Cardiac fibroblast (primary cell): ENCODE measurements at places on chromosomes 2 and 18.

DNA sequence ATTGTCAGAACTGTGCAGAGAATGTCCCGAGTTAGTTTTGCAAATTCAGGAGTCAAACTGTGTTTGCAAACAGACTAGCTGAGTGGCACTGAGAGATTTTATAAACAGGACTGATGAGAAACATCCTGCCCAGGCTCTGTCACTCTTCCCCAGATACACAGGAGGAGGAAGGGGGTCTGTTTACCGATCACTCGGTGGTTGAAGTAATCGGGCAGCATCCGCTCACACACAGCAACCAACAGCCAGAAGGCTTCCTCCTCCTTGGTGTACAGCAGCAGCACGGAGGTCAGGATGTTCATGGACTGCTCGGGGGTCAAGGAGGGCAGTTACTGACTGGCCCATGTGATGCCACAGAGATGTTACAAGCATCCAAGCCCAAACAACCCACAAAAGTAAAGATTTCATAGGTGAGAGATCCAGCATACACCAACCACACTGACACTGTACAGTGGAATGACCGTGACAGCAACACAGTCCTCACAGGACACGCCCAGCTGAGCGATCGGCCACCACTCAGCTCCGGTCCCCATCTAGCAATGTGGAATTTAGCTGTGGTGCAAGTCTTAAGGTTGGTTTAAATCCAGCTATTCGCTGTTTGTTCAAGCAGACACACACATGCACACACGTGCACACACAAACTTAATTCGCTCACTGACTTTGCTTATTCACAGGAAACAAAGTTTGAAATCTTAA lies 30.1 kb downstream of the RPL31 start:
- DNase-seq = no peak

GRCh38 chr2:188808947-188809355 lies 165.2 kb upstream of the COL3A1 start:
- peak; percentile 83 for DNase-seq

DNA sequence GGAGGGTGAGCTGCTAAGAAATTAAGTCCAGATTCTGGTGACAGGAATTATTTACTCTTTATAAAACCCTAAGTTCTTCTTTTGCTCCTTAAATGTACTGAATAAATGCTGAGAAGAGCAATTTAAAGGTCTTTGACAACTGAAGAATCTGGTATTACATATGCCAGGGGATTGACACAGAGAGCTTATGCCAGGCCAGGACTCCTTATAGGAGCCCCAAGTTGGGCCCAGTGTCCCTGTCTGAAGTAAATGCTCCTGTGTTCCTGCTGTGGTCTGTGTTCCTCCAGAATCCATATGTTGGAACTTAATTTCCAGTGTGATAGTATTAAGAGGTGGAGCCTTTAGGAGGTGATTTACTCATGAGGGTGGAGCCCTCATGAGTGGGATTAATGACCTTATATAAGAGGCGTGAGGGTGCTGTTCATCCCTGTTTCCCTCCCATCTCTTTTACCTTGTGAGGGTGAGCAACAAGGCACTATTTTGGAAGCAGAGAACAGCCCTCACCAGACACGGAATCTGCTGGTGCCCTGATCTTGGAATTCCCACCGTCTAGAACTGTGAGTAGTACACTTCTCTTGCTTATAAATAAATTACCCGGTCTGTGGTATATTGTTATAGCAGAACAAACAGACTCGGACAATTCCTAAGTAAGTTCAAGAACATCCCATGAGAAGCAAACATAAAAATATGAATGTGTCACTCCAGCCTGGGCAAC lies 39.8 kb downstream of the LYPD6 start:
- DNase-seq = no peak

DNA sequence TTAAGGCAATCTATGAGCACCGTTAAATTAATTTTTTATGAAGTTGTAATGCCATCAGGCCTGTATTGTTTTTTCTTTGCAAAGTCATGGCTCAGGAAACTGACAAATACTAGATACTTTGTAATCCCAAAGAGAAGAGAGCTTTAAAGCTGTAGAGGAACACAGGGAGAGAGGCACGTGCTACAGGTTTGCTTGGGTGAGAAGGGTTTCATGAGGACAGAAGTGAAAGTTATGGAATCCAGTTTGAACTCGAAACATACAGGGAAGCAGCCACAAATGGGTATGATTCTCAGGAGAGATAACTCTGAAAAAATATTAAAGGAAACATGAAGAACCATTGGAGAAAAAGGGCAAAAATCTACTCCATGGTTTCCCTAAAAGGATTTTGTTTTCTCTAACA lies 49.8 kb downstream of the CYB5A start:
- DNase-seq = no peak

DNA sequence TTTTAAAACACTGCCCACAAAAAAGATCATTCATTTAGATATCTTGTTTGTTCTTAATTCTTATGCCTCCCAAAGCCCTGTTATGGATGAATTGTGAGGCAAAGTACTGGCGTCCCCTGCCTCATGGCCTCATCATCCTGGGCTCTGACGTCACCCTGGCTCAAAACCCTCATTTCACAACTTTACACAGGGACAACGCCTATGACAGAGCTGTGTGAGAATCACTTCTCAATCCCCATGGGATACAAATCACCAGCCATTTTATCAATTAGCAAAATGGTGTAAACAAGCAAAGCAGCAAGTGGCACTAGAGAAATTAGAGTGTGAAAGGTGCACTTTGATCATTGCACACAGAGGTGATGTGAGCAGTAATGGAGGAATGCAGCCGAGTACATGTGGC lies 16.6 kb downstream of the FHOD3 start:
- DNase-seq = peak; percentile 93

DNA sequence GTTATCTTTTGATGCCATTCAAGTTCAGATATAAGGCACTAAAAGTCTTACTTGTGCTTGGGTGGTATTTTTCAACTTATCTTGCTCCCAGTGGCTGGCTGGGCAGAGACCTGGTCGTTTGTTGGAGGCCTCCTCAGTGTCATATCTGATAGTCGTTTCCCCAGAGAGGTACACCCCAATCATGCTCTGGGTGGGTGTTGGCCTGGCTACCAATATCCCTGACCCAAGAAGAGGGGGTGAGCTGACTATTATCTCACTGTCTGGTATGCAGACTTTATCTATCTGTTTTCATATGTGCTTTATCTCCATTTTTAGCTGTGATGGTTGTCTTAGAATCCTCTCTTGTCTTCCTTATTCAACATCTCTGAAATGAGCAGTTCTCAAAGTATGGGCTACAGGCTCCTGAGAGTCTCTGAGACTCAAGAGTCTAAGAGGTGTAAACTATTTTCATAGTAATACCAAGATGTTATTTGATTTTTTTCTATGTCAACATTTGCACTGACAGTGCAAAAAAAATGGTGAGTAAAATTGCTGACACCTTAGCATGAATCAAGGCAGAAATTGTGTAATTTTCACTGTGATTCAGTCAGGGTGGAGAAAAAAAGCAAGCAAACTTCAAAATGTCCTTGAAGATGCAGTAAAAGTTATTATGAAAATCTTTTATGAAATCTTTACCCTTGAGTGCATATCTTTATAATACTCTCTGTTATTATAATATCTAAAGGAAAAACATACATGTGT lies 12.3 kb upstream of the PLEK start:
- DNase-seq = peak; percentile 50

GRCh38 chr2:207142461-207142860 lies 23.3 kb downstream of the KLF7 start:
- no peak for DNase-seq

DNA sequence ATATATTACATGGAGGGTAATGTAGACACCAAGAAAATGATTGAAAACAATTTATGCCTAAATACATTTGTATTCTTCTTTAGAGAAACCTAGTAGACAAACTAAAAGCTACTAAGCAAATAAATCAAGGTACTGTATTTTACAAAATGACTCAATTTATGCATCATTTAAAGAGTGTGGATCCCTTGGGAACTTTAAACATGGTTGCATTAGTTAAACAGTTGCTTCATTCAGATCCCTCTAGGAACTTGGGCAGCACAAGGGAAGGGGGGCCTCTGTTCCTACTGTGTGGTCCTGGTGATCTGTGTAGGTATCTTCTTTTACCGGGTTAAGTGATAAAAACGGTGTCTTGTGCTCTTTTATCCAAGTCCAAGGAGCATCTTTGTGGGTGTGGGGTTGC lies 31.5 kb upstream of the ATP8B1 start:
- no peak for DNase-seq

DNA sequence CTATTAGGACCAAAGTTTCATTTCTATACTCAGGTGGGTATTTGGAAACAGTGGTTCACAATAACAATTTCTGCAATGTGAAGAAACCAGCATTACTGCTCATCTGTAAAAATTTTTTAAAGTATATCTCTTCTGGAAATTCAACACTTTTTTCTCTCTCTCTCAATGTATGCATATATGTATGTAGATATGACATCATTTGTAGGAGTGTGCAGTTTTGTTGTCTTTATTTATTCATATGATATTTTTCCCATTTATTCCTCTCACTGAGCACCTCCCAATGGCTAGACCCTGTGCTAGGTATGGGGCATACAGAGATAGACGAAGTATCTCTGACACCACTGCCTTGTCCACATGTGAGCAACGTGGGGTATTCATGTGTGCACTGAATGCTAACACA lies 58.3 kb downstream of the RDH14 start:
- no peak for DNase-seq

- DNase-seq = no peak
These were observed 132.9 kb downstream of the NR4A2 start for GRCh38 chr2:156199588-156199987.

DNA sequence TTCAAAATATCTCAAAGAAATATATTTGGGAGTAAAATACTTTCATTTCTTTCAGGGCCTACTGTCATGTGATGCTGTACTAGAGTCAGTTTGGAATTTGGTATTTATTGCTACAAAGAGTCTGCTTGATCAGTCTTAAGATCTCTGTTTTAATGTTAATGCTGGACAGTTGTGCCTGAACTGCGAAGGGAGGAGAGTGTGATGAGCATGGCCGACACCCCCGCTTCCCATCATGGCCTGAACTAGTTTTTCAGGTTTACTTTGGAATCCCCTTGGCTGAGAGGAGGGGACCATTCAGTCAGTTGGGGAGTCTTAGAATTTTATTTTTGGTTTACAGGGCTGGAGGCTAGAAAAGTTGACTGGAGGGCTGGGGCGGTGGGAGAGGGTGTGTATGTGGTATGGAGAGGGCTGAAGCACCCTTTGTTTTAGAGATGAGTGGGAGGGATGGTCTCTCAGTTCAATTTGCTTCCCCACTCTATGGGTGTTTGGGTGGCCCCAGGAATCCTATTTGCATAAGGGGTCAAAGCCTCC lies 20.9 kb upstream of the TEX44 start:
- DNase-seq = no peak

DNA sequence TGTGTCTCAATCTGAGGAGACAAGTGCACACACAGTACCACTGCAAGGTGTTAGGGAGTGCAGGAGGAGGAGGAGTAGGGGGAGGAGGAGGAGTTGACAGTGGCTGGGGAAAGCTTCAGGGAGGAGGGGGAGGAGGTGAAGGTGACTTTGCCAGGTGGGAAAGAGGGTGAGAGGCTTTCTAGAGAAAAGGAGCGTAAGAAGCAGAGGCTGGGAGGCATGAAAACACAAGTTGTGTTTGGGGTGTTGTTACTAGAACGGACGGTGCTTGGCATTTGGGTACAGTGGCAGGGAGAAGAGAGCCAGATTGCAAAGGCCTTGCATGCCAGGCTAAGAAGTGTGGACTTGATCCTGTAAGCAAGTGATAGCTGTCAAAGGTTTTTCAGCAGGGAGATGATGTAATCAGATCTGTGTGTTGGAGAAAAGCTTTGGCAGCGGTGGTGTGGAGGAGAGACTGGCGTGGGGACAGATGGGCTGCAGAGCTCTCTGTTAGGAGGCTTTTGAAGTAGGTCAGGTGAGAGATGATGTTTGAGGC lies 16.2 kb downstream of the TANC1 start:
- DNase-seq = no peak

- no peak for DNase-seq
These were observed 8.7 kb upstream of the CRYGA start for GRCh38 chr2:208172125-208172524.

GRCh38 chr18:2979871-2980790 lies 32.8 kb downstream of the LPIN2 start:
- peak; percentile 42 for DNase-seq

DNA sequence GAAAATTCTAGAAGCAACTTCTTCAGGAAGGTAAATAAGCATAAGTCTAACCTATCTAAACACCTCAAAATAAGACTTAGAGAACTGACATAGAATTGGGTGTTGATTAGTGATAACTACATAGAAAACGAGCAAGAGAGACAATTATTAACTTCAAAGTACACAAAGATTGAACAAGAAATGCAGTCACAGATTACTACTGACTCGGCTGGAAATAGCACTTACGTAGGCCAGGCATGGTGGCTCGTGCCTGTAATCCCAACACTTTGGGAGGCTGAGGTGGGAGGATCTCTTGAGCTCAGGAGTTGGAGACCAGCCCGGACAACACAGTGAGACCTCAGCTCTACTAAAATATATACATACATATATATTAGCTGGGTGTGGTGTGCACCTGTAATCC lies 95.3 kb downstream of the NOL10 start:
- DNase-seq = no peak

- no peak for DNase-seq
These were observed 602.9 kb upstream of the RAB6C start for GRCh38 chr2:129376426-129377077.

GRCh38 chr2:186339716-186340115 lies 146.3 kb upstream of the ZC3H15 start:
- DNase-seq = peak; percentile 32

- peak; percentile 98 for DNase-seq
These were observed 32.9 kb downstream of the EPAS1 start for GRCh38 chr2:46329803-46330775.

GRCh38 chr2:100446696-100447095 lies 23.6 kb upstream of the NMS start:
- DNase-seq = peak; percentile 4
